ENCODE measurements at places on chromosomes 2 and 18.
A peak's percentile ranks its signal among the peaks of the same experiment; 100 is the strongest.

- DNase-seq: no peak
Observed at GRCh38 chr2:206456078-206456754, 12.9 kb downstream of the ADAM23 start.

- DNase-seq: no peak
Observed at GRCh38 chr2:219368690-219369191, 19.0 kb downstream of the DNPEP start.

DNA sequence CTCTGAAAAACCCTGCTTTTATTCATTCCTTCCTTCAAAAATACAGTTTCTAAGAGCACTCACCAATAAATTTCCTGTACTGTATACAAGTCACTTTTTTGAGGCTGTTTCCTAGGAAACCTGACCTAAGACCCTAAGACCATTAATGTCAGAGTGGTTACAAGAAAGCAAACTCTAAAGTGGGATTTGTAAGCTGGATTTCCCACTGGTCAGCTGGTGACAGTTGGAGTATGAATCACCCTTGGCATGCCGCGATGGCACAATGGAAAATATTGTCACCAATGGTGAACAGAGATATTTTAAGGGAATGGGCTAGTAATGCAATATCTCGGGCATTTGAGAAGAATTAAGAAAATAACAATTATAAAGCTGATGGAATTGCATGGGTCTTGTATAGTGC lies 101.9 kb downstream of the COL3A1 start:
- no peak for DNase-seq

DNA sequence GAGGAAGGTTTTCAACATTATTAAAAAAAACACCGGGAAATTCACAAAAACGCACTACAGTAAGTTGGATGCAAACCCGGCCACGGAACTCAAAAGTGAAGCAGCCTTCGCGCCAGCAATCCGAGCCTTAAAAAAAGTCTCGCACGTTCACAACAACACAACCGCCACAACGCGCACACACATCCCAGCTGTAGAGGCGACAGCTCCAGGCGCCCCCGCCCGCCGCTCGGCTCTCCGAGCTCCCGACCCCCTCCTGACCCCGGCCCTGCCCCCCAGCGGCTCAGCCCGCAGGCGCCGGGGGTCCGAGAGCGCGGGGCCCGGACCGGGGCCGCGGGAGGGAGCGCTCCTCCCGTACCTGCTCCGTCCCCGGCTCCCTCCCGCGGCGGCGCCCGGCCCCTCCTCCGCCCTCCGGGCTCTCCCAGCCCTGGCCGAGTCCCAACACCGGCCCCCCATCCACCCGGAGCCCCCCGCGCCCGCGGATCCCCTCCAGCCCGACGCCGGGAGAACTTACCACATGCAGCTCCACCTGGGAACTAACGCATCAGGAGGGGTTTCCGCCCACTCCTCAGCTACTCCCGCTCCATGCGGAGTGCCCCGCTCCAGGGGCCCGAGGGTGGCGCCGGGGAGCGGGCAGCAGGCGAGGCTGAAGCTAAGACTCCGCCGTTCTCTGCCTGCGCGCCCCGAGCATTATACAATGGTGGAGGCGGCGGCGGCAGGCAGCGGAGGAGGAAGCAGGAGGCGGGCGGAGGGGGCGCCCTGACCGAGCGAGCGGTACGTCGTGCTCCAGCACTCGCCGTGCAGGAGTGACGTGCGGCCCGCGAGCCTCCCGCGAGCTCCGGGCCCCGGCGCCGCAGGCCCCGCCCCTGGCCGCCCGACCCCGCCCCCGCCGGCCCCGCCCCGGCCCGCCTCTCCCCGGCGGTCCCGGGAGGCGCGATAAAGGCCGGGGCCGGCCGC lies at the start of gene SERTAD2:
TSS of gene SERTAD2 (minus strand) at position 805 of the 954 bp plus-strand sequence. CDS start 17,042 bp downstream, outside the sequence.
- DNase-seq: peak; percentile 92

GRCh38 chr18:23433360-23433759 lies 19.7 kb upstream of the RIOK3 start:
- no peak for DNase-seq

DNA sequence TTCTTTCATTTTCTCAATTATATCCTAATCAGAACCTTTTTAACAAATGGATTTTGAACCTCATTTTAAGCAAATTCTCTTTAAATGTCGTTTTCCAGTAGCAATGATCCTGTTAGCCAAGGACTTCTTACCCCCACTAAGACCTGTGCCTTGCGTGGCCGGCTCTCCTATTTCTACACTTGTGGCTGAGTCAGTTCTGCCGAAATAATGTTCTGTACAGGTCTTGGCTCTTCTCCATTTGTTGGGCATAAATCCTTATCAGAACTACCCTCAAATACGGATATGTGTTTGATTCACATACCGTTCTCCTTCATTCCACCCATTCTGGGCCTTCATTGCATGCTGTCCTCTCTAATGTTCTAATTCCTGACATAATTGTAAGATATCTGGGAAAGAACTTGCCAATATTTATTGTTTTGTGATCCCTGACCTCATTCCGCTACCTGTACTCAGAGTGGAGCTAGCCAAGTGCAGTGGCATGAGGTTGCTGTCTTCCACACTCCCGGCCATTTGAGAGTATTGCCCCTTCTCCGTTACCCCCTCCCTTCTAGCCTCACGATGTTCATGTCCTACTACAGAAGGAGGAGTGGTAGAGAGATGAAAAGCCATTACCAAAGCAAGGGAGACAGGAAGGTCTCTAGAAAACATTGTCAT lies 78.7 kb downstream of the MYOM1 start:
- no peak for DNase-seq

- peak; percentile 65 for DNase-seq
Observed at GRCh38 chr2:120398996-120399888, 53.3 kb downstream of the INHBB start.

- no peak for DNase-seq
Observed at GRCh38 chr2:187615364-187615763, 61.1 kb upstream of the TFPI start.

GRCh38 chr18:60599995-60600394 lies 227.4 kb upstream of the MC4R start:
- no peak for DNase-seq
